ENCODE measurements at places on chromosomes 11 and 22.

- DNase-seq = no peak
These were observed 25.0 kb upstream of the KRTAP5-7 start for GRCh38 chr11:71502026-71502425.

DNA sequence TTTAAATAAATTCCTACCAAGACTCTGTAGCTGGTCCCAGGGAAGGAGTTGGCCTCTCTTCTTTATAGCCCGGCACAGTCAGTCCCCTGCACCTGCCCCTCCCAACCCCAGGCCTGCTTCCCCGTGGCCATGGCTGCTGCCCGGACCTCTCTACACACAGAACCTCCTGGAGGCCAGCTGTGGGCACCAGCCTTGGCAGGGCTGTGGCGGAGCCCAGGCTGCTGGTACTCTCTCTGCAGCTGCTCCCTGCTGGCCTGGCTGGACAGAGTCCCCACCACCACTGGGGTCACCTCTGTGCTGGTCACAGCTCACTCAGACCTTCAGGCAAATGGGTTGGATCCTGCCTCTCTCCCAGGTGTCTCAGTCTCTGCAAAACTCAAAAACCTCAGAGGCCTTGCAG, 69.3 kb downstream of the LRP5 start:
- DNase-seq = no peak

- no peak for DNase-seq
These were observed 21.1 kb downstream of the EIF3L start for GRCh38 chr22:37870273-37870672.

DNA sequence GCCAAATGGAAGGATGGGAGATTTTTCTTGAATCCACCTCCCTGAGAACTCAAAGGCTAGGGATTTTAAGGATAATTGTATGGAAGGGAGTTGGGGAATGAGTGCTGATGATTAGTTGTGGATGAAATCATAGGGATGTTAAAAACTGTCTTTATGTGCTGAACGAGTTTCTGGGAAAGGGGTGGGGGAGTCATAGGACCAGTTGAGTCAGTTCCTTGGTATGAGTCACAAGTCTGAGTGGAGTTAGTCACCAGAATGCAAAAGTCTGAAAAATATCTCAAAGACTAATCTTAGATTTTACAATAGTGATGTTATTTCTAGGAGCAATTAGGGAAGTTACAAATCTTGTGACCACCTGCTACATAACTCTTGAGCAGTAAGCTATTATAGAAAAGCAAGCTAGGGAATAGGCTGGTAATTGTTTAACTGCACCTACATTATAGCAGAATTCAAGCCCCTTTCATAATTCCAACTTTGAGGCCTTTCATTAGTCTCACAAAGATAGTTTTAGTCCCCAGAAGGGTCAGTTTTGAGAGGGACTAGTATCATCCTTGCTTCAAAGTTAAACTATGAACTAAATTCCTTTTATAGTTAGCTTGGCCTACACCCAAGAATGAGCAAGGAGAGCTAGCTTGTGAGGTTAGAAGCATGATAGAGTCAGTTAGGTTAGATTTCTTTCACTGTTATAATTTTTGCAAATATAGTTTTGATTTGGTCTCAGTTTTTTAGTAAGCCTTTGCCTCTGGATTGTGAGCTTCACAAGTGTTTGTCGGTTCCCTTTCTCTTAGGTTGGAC, 668.0 kb downstream of the ETS1 start:
- DNase-seq = no peak

DNA sequence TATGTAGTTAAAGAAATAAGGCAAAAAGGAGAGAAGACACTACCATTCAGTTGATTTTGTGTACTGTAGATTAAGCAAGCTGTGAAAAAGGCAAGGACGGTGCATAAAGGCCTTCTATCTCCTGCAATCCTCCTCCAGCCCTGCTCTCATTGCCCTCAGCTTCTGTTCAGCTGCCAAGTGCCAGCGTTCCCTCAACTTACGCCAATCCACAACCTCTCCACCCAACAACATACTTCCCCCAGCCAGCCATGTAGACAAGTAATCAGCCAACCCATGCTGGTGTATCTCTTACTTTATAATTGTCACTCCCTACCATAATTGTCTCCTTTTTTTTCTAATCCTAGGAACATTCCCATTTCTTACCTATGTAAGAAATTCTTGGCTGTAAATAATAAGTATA, 30.1 kb upstream of the ANO5 start:
- DNase-seq = no peak

- DNase-seq = no peak
These were observed 757 bp upstream of the HINFP start for GRCh38 chr11:119120639-119121007.

GRCh38 chr11:41281131-41281742, 178.2 kb downstream of the LRRC4C start:
- DNase-seq = no peak

DNA sequence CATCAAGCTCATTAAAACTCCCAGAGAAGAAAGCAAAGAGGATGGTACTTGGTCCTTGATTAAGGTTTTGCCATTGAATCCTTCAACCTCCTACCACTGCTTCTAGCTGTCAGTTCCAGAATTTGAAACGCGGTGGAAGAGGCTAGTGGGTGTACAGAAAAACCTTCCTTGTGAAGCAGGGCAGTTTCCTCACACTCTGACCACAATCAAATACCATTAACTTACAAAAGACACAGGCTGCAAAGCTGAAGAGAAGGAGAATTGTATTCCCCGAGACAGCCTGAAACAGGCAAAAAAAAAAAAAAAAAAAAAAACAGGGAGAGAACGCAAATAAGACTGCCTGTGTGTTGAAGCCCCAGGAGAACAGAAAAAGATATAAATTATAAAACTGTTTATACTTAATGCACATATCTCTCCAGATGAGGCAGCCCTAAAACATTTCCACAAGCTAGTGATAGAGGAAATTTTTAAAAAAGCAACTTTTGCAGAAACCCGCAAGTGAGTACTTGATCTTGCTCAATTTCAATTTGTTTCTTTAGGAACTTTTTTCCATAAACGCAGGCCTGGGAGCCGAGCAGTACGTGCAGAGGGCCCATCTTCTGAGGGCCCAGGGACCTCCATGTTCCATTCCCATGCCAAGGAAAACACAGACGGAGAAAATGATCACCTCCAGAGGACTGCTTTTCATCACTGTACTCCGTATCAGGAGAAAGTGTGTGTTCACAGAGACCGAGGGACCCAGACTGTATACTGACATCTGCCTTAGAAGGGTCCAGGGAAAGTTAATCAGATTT, 218.7 kb upstream of the BLID start:
- no peak for DNase-seq

DNA sequence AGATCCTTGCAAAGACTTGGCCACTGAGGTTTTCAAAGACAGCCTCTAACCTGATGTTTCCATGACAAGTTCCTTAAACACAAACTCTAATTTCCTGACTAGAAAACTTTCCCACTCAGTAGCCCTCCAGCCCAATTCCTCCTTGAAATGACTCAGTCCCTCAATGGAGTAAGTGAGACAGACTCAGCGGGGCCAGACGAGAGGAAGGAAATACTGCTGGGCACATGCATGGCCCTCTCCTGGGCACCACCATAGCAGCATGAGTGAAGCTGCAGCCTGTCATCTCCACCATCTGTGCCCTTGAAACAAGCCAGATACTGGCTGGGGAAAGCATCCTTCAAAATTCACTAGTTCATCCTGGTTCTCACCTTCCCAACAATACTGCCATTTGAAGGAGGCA, 76.2 kb upstream of the GDPD4 start:
- no peak for DNase-seq

GRCh38 chr11:69466039-69466438, 15.4 kb upstream of the LINC01488 start:
- DNase-seq = no peak

- DNase-seq = no peak
These were observed 43.6 kb upstream of the HORMAD2 start for GRCh38 chr22:30036656-30037055.

- no peak for DNase-seq
These were observed 45.3 kb downstream of the USP35 start for GRCh38 chr11:78234006-78234405.

DNA sequence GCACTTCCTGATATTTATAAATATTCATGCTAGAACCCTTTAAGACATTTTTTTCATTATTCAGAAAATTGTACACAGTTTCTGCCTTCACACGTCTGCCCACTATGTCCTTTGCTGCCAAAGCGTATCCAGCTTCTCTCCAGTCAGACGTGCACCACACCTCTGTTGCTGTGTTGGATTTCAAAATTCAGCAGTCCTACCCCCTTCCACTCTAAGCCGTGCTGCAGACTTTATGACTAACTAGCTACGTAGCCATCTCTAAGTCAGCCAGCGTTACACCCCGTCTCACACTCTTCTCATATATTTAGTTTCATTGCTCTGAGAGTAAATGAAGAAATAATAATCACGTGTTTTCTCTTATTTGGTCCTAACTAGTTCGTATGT, 28.2 kb upstream of the OPCML start:
- DNase-seq = no peak

DNA sequence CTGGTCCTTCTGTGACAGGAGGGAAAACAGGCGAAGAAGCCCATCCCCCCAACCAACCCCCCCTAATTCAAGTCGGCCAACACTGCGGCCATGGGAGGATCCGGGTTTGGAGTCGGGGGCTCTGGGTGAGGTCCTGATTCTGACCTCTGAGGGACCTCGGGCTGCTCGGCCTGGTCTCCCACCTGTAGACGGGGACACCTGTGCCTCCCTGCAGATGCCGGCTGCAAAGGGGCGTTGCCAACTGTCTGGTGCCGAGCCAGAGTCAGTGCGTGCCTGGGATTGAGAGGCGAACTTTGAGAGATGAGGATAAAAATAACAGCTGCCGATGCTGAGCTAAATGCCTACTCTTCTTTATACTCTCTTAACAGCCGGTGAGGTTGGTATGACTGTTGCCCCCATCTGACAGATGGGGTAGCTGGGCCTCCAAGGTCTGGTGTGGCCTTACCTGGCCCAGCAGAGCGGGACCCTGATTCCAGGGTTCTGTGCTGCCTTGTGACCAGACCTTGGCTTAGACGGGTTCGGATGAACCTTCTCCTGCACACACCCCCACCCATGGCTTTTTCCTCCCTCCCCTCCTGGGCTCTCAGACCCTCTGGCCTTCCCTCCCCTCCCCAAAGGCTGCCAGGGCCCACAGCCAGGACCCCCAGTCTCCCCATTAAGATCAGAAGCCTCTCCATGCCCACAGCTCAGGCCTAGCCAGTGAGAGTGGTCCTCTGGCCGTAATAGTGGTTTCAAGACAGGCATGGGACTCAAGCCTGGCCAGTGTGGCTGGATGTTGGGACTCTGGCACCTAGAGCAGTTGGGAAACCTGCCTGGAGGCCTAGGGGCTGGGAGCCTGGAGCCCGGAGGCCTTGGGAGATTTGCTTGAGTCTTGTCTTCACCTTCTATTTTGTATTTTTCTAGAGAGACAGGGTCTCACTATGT, 41.7 kb downstream of the KCNJ4 start:
- no peak for DNase-seq

DNA sequence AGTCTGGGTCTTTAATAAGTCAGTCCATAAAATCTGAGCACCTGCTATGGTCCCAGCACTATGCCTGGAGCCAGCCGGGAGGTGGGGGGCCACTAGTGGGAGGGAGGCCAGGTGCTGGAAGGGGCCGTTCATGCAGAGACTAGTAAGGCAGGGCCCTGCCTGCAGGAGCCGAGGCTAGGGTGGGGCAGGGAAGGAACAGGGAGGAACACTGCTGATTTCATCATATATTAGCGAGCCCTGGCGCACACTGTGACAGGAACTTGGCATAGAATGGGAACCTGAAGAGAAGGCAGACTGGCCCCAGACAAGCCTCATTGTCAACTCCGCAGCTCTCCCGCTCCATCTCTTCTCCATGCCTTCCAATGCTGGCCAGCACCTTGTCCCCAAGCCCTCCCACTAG, 7.1 kb downstream of the VSIG10L2 start:
- no peak for DNase-seq

GRCh38 chr11:114232400-114233059, 63.7 kb upstream of the NNMT start:
- DNase-seq = no peak

DNA sequence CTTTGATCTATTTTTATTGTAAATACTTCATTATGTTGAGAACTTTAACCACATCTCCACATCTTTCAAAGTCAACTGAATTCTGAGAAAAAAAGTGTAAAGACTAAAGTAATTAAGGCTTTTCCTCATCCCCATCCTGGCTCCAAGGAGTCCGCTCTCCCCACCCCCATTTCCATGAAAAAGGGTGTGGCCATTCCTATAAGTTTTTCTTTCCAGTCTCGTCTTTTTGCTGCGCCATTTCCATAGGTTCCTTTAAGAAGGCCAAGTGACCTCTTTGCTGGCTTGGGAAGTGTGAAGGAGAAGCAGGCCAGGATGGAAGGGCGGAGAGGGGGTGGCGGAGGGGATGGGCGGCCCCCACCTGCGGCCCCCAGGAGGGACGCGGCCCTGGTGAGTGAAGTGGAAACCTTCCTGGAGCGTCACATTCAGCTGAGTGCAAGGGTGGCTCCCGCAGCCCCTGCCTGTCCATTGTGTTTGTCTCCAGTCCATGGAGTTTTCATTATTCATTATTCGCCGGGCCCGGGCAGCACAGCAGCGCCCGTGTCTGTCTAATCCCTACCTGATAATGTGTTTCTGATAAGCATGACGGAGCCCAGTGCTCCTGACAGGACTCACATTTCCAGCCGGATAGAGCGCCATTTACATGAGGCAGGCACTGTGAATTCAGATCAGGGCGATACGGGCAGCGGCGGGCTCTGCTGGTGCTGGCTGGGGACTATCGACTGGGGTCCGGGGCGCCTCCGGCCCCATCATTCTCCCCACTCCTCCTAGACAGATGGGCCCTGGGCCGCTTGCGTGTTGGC, 739.8 kb downstream of the OPCML start:
- no peak for DNase-seq

DNA sequence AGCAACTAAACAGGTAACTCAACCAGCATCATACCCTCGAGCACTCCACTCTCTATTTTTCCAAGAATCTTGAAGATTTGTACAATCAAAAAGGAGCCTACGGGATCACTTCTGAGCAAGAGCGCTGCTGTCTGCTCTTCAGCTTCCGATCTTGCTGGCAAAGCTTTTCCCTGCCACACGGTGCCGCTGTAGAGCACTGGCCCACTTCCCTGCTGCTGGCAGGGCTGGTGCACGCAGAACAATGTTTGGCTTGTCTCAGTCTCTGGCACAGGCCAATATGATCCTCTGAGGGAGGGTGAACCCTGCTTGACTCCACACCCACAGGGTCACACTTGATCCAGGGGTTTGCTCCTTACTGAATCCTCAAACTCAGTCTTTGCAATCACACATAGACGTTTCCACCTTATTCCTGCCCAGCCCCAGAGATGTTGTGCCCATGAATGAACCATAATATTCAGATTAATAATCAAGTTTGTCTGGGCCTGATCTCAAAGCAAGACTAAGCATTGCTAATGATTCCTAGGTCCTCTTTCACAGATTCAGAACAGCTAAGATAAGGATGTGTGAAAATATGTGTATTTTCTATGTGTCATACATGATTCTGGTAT, 536.6 kb downstream of the SOX6 start:
- peak; percentile 41 for DNase-seq

- no peak for DNase-seq
These were observed 111.3 kb downstream of the NAT10 start for GRCh38 chr11:34216706-34217105.
